Stimulated activated naive CD8-positive, alpha-beta T cell treated with anti-CD3 and anti-CD28 coated beads, Interleukin-15, amount 100 ng/mL, for 72 hours (primary cell): ENCODE measurements at places on chromosomes 7 and 10.

DNA sequence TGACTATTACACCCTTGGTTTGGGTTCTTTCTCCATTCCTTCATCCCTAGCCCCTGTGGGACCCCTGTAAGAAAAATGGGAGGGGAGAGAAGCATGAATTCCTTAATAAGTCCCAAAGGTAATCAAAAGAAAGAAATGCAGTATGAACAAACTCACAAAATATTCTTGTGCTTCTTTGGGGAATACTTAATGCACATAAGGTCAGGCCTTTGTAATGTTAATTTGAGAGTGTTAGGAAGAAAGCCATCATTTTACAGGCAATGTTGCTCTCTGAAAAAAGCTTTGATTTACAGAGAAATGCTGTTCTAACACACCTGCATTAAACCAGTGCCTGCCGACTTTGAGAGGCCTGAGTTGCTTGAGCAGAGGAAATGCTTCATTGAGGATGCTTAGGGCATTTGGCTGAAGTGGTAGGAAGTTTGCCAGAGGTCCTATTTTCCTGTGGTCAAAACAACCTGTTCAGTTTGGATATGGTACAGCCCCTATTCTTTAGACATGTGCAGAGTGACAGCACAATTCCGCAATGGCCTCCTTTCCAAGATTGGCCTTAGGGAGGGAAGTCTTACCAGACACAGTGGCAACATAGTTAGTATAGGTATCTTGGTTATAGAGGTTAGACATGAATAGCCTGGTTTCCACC is 643.4 kb downstream of the AUTS2 start:
- DNase-seq, result no peak

DNA sequence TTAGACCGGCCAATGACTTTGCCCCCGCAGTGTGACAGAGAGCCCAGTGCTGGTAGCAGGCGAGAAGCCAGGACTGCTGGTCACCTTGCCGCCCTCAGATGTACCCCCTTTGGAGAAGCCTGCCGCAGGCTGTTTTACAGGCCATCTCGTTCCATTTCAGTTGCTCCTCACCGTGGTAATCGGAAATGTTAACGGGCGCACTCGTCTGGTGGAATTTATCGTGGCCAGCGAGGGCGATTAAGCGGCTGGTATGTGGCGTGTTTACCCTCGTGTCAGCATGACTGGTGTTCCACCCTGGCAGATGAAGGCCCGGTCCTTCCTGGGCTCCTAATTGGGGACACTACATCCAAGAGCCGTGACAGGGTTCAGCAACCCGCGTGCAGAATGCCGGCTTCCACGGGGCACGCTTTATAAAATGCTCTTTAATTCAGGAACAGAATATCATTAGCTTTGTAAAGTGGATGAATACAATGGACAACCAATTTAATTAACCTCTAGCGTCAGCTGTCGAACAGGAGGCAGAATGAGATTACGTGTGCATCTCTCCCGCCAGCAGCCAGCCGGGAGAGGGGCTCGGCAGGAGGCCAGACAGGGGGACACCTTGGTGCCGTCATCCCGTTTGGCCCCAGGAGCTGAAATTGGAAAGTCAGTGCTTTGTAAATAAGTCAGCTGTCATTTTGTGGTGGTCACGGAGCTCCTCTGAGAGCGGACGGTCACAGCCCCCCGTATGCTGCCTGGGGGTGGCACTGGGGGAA is 108.3 kb downstream of the NKX6-2 start:
- DNase-seq, result no peak

GRCh38 chr7:126702242-126703016 is 550.3 kb downstream of the GRM8 start:
- no peak for DNase-seq

DNA sequence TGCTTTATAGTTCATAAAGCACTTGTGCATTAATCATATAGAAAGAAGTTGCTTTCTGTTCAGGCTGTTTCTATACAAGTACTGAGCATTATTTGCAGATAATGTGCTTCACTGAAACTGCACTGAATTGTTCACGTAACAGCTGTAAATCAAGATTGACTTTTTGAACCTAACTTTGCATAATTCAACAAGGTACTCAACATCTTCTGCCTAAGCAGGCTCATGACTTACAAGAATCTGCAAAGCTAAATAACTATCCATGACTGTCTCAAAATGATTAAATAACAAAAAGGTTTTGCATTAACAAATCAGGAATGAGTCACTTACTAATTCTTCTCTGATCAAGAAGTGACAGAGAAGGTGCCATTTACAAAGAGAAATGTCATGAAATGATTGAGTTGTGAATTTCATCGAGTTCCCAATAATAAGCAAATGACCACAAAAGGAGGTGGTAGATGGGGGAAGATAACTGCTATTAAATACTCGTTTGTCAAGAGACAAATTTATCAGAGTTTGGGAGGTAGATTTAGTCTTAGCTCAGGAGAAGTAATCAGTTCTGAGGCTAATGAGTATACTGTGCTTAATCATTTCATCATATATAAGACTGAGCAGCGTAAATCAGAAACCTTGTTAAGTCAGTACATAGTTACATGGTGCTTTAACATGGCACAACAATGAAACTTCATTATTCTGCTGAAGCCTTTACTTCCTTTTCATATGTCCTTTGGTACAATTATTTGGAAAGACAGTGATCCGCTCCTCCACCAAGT is 161.3 kb upstream of the LRRN3 start:
- no peak for DNase-seq

DNA sequence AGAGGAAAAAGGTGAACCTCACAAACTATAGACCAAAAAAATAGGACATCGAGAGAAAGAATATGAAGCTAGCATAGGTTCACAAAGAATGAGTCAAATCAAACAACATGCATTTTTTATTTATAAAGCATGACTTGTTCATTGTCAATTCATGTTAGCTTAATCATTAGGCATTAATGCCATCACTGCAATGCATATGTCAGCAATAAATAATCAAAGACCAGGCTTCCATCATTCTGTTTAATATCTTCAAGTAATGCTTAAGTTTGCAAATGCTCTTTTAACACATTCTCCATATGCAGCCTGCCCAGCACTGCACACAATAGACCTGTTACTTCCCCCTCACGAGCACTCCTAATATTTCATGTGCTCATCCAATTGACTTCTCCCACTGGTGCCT is 8.9 kb upstream of the MAGI2 start:
- no peak for DNase-seq
